ENCODE measurements at places on chromosomes 5 and 9. TPM values are rescaled to one million over a fixed set of nuclear protein-coding genes. Genes with fewer than 3 reads are reported as not detected.

DNA sequence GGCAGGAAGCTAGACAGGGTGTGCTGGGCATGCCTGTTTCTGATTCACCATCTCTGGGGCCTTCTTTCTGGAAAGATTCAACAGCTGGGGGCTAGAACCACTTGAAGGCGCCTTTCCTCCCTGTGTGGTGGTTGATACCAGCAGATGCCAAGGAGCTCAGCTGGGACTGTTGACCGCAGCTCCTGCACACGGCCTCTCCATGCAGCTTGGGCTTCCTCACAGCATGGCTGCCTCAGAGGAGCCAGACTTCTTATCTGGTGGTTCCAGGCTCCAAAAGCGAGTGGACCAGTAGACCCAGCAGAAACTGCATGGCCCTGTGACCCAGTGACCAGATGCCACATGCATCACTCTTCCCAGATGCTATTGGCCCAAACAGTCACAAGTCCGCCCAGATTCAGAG, 74.7 kb upstream of the COL5A1 start:
- DNase-seq = no peak

GRCh38 chr5:160470437-160471361, 49.0 kb downstream of the PTTG1 start:
- no peak for DNase-seq

DNA sequence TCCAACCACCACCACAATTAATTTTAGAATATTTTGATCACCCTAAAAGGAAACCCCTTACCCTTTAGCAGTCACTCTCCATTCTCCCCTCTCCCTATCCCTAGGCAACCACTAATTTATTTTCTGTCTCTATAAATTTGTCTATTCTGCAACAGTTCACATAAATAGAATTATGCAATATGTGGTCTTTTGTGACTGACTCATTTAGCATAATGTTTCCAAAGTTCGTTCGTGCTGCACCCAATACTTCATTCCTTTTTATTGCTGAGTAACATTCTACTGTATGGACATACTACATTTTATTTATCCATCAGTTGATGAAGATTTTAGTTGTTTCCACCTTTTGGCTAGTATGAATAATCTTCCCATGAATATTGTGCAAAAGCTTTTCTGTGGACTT, 18.2 kb upstream of the CDC20B start:
- no peak for DNase-seq

GRCh38 chr5:140202610-140203009, 27.6 kb downstream of the CYSTM1 start:
- no peak for DNase-seq

- DNase-seq = no peak
Observed at GRCh38 chr9:70385426-70385825, 29.0 kb downstream of the KLF9 start.

- DNase-seq = no peak
Observed at GRCh38 chr5:82491397-82491796, 213.2 kb upstream of the RPS23 start.

DRD1 gene
- 0.50 TPM for total RNA-seq

DNA sequence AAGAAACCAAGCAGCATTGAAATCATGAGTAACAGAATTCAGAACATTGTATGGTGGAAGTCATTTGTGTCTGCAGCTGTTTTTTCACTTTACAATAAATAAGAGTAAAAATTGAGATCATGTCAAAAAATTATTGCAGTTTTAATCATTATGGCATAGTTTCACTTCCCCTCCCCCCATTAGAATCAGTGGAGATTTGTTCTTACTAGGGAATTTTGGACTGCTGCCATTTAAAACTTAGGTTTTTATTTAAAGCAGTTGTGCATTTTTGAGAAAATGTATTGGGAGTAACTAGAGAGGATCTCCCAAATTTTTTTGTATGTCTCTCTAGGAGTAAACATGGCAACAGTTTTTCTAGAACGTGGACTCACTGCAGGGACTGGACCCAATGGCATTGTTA, 20.4 kb downstream of the GTF3C4 start:
- DNase-seq = no peak

ANKRD20A1 gene
- not detected for total RNA-seq

PPP1R26 gene
- total RNA-seq = 34.8 TPM

DNA sequence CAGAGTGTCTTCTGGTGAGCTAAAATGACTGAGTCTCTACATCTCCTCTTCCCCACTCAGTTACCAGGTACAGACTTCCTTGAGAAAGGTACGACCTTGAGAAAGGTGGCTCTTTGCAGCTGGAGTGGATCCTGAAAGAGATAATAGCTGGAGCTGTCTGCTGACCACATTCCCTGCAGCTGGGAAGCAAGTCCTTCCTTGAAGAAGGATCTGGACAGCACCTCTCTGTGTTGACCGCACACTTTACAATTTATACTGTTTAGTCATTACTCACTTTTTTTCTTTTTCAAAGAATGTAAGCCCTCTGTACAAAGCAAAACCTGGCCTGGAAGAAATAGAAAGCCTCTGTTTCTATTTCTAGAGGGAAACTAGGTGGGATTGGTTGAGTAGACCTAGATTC, 148.8 kb downstream of the MACIR start:
- no peak for DNase-seq

GRCh38 chr9:18896531-18897179, 136.4 kb downstream of the SAXO1 start:
- DNase-seq = no peak

IL33 gene
- total RNA-seq = 20.8 TPM

SMIM32 gene
- not detected for total RNA-seq

DNA sequence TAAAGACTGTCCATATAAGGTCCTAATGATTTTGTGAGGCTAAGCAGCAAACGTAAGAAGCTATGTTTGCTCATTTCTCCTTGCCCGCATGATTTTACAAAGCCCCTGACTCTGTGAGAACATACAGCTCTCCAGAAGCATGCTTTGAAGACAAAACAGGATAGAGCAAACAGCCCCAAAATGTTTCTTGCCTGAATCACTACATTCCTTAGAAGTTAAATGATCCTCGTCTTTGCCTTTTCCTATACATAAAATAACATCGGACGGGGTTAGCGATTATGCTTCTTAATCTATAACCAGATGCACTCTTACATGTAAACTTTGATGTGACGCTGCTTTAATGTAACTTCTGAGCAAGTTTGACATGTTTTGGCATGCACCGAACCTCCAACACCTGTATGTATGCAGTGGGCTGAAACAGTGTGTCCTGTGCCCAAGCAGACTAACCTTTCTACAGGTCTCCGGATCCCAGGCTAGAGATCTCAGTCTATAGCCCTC, 353.7 kb downstream of the CETN3 start:
- no peak for DNase-seq

Measured in adrenal gland (tissue), 19 donors.